CD8-positive, alpha-beta memory T cell (primary cell): ENCODE measurements at places on chromosomes 3 and 15. TPM values are rescaled to one million over a fixed set of nuclear protein-coding genes. Genes with fewer than 3 reads are reported as not detected.

LRRK1 gene
- total RNA-seq, result 0.31 TPM

GRCh38 chr15:67025719-67026609 is 39.4 kb upstream of the SMAD3 start:
- DNase-seq, result no peak
- H3K27ac ChIP-seq, result peak overlapping the region; percentile 43
- no peak overlapping the region for H3K4me3 ChIP-seq
- H3K27me3 ChIP-seq, result no peaks in the 10 kb centered on the region
- no peaks in the 10 kb centered on the region for H3K4me1 ChIP-seq

MITF gene
- 0.81 TPM for total RNA-seq

GP5 gene
- 0.42 TPM for total RNA-seq

DNA sequence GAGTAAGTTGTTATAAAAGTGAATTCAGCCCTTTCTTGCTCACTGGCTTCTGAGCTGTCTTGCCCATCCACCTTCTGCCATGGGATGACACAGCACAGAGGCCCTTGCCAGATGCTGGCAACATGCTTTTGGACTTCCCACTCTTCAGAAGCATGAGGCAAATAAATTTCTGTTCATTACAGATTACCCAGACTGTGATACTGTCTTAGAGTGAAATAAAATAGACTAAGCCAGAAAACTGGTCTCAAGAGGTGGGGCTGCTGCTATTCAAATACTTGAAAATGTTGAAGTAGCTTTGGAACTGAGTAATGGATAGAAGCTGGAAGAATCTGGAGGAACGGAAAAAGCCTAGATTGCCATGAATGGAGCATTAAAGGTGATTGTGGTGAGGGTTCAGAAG is 170.4 kb downstream of the ZMAT3 start:
- no peak overlapping the region for H3K4me3 ChIP-seq
- H3K36me3 ChIP-seq, result no peaks in the 10 kb centered on the region
- no peaks in the 10 kb centered on the region for H3K27me3 ChIP-seq
- DNase-seq, result no peak
- H3K4me1 ChIP-seq, result no peaks in the 10 kb centered on the region
- H3K27ac ChIP-seq, result no peak overlapping the region

- no peak for DNase-seq
- peaks cover 84% of the 10 kb centered on the region for H3K27me3 ChIP-seq
- H3K4me3 ChIP-seq, result no peak overlapping the region
- peaks cover 5% of the 10 kb centered on the region for H3K4me1 ChIP-seq
- H3K36me3 ChIP-seq, result no peaks in the 10 kb centered on the region
- no peak overlapping the region for H3K27ac ChIP-seq
Measured at GRCh38 chr3:181723625-181724191, 12.0 kb downstream of the SOX2 start.

GRCh38 chr3:11717768-11718636 is 74.3 kb upstream of the VGLL4 start:
- H3K4me3 ChIP-seq, result peak overlapping the region; percentile 46
- H3K27ac ChIP-seq, result no peak overlapping the region
- H3K4me1 ChIP-seq, result peaks cover 5% of the 10 kb centered on the region
- no peaks in the 10 kb centered on the region for H3K27me3 ChIP-seq
- H3K36me3 ChIP-seq, result no peaks in the 10 kb centered on the region
- DNase-seq, result no peak

GRCh38 chr15:89395996-89396395 is 61.4 kb upstream of the POLG start:
- no peak overlapping the region for H3K27ac ChIP-seq
- H3K36me3 ChIP-seq, result no peaks in the 10 kb centered on the region
- peaks cover 20% of the 10 kb centered on the region for H3K27me3 ChIP-seq
- no peaks in the 10 kb centered on the region for H3K4me1 ChIP-seq
- DNase-seq, result no peak

DNA sequence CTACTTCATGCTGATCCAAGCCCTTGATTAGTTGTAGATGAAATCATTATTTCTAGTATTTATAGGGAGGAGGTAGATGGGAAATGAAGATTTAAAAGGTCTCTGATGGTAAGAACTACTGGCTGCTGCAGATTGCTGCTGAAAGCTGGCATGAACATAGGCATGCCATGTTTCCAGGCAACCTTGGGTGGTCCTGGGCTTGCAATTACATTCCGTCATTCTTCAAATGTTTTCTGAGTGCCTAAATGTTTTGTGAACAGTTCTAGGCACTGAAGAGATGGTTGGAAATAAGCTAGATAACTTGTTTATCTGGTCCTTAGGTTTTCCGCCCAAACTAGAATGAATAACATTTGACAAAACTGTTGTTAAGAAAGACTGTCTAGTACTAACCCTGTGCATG is 95.8 kb downstream of the KCNAB1 start:
- H3K27me3 ChIP-seq, result no peaks in the 10 kb centered on the region
- H3K36me3 ChIP-seq, result no peaks in the 10 kb centered on the region
- H3K4me1 ChIP-seq, result no peaks in the 10 kb centered on the region
- DNase-seq, result no peak
- no peak overlapping the region for H3K4me3 ChIP-seq

ADPGK gene
- 57.8 TPM for total RNA-seq

ACTC1 gene
- not detected for total RNA-seq

DNA sequence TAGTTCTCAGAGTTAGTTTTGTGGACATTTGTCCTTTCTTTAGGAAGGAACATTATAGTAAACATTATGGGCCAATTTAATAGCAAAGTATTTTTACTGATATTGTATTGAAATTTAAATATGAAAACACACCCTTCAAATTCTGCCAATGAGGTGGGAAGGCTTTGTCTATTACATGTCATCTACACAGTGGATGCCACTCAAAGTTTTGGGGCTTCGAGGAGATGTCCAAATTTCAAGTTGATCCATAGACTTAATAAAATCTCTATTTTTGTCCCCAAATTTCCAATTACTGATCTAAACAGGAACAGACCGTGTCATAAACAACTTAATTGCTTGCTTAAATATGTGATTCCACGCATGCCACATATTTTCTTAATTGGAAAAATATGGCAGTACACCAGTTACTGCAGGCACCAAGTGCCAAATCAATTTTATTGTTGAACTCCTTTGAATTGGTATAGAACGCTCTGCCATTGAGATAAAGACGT is 1.7 kb downstream of the SHOX2 start:
- no peak overlapping the region for H3K27ac ChIP-seq
- no peak overlapping the region for H3K4me3 ChIP-seq
- no peaks in the 10 kb centered on the region for H3K36me3 ChIP-seq

HHATL gene
- not detected for total RNA-seq

DNA sequence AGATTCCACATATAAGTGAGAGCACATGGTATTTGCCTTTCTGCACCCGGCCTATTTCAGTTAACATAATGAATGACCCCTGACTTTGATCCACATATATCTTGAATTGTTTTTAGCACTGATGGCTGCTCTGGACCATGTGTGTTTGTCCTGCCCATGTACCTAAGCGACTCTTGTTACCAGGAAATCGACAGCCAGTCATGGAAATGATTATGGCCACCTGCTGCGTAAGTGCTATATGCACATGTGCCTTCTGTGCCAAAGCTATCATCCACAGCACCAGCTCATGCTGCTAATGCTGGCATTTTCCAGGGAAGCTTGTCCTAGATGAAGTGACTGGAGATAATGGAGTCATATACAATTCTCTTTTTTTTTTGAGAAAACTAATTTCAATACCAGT is 103.7 kb downstream of the PEX5L start:
- no peaks in the 10 kb centered on the region for H3K27me3 ChIP-seq
- no peak for DNase-seq
- no peak overlapping the region for H3K27ac ChIP-seq
- H3K4me3 ChIP-seq, result no peak overlapping the region
- no peaks in the 10 kb centered on the region for H3K36me3 ChIP-seq

GRCh38 chr3:167125612-167126407 is 254.3 kb downstream of the ZBBX start:
- no peaks in the 10 kb centered on the region for H3K36me3 ChIP-seq
- no peak overlapping the region for H3K27ac ChIP-seq
- H3K4me1 ChIP-seq, result no peaks in the 10 kb centered on the region
- no peak overlapping the region for H3K4me3 ChIP-seq
- DNase-seq, result no peak
- no peaks in the 10 kb centered on the region for H3K27me3 ChIP-seq

AP4E1 gene
- 18.8 TPM for total RNA-seq

DNA sequence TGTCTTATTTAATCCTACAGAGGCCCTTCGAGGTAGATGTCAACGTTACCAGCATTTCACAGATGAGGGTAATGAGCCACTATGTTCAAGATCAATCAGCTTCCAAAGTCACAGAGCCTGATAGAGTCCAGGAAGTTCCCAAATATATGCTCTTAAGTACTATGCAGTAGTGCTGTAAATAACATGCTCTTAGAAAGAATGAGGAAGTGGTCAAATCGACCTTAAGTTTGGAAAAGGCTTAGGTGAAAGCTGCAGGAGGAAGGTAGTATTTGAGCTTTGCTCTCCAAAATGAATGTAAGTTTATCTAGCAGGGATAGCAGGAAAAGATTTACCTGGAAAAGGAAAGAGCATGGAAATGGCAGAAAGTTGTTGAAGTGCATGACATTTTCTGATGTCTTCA is 234.0 kb downstream of the RBMS3 start:
- H3K27ac ChIP-seq, result no peak overlapping the region
- H3K27me3 ChIP-seq, result no peaks in the 10 kb centered on the region
- H3K4me3 ChIP-seq, result no peak overlapping the region
- H3K36me3 ChIP-seq, result no peaks in the 10 kb centered on the region
- DNase-seq, result no peak

DNA sequence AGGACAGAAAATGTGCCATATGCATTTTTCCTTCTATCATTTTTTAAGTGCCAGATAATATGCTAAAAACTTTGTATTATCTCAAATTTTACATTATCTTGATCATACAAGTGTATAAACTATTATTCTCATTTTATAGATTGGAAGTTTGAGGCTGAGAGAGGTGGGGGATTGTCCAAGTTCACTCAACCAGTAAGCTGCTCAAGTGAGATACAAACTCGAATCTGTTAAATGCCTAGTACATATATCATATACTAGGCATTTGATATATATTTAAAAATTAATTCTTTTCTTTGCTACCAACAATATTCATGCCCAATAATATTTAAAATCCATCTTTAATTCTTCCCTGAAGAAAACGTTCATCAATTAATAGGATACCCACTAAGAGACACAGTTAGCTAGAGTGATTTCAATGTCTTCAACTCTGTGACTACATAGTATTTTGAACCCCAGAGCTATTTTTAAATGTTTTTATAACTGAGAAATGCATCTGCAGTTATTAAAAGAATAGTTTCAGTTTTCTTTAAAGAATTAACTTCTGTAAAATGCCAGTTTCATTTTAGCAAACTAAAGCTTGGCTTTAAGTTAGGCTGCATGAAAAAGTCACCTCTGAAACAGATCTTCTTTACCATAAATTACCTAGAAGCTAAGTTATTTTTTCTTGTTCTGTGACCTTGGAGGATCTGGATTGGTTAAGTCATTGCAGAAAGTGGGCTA is 40.4 kb downstream of the IQCB1 start:
- H3K4me3 ChIP-seq, result no peak overlapping the region
- H3K27ac ChIP-seq, result no peak overlapping the region
- peaks cover 8% of the 10 kb centered on the region for H3K36me3 ChIP-seq
- no peaks in the 10 kb centered on the region for H3K4me1 ChIP-seq
- no peak for DNase-seq
- no peaks in the 10 kb centered on the region for H3K27me3 ChIP-seq

GRCh38 chr3:188946351-188947240 is 225.2 kb upstream of the TPRG1 start:
- no peaks in the 10 kb centered on the region for H3K36me3 ChIP-seq
- H3K27me3 ChIP-seq, result no peaks in the 10 kb centered on the region
- no peak for DNase-seq
- no peak overlapping the region for H3K4me3 ChIP-seq

GRCh38 chr3:189967254-189967865 is 153.3 kb downstream of the P3H2 start:
- no peaks in the 10 kb centered on the region for H3K4me1 ChIP-seq
- no peak for DNase-seq
- H3K4me3 ChIP-seq, result no peak overlapping the region
- H3K36me3 ChIP-seq, result no peaks in the 10 kb centered on the region

DNA sequence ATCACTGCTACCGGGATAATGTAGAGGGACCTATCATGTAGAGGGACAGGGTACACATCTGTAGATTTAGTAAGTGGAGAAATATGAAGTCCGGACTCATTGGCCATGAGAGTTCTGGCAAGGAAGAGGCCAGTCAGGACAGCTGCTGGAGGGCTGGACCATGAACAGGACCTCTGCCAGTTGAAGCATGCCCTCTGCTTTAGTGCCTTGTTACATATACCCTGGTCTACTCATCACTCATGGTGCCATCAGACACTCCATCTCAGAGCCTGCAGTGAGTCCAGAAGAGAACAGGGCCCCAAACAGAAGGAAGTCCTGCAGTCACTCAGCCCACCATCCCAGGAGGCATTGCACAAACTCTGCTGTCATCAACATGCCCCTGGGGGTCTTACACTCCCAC is 54.7 kb upstream of the CA12 start:
- H3K4me3 ChIP-seq, result no peak overlapping the region
- H3K27me3 ChIP-seq, result no peaks in the 10 kb centered on the region
- peaks cover 27% of the 10 kb centered on the region for H3K4me1 ChIP-seq
- no peak overlapping the region for H3K27ac ChIP-seq
- no peak for DNase-seq

- no peak overlapping the region for H3K4me3 ChIP-seq
- no peak overlapping the region for H3K27ac ChIP-seq
- DNase-seq, result no peak
- no peaks in the 10 kb centered on the region for H3K27me3 ChIP-seq
- H3K36me3 ChIP-seq, result no peaks in the 10 kb centered on the region
Measured at GRCh38 chr15:71180986-71181853, 65.9 kb downstream of the THSD4 start.

RLBP1 gene
- total RNA-seq, result not detected

FOXB1 gene
- total RNA-seq, result 0.33 TPM

RAB6B gene
- total RNA-seq, result 0.24 TPM

- no peaks in the 10 kb centered on the region for H3K27me3 ChIP-seq
- no peaks in the 10 kb centered on the region for H3K4me1 ChIP-seq
- no peak for DNase-seq
- no peak overlapping the region for H3K27ac ChIP-seq
Measured at GRCh38 chr3:68986496-68987208, 26.8 kb downstream of the EOGT start.

DNA sequence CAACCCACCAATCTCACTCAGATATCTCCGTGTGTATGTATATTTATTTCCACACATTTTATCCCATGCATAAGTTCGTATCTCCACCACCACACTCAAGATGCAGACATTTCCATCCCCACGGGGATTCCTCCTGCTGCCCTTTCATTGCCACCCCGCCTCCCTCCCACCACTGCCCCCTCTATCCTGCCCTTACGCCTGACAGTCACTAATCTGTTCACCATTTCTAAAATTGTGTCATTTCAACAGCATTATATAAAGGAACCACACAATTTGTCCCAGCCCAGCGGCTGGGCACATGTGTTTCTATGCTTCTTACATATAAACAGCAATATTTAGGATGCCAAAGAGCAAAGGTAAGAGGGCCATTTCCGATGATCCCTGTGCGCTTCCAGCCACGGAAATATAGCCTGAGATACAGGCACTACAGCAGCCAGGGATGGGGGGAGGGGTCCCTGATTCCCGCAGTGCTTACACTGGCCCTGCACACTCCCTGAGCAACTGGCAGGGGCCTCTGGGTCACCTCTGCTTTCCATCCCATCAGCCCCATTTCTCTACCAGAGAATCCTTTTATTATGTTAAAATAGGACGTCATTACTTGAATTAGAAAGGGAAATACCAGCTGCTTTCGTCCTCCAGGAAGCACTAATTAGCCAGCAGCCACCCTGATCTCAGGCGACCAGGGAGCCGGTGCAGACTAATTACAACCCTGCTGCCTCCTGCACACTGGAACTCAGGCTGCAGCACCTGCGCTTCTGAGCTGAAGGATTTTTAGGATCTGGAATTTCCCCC is 372.0 kb upstream of the ATP10A start:
- H3K27me3 ChIP-seq, result no peaks in the 10 kb centered on the region
- H3K4me1 ChIP-seq, result no peaks in the 10 kb centered on the region
- H3K27ac ChIP-seq, result no peak overlapping the region
- no peaks in the 10 kb centered on the region for H3K36me3 ChIP-seq

RHOV gene
- 0.40 TPM for total RNA-seq
